ENCODE measurements at places on chromosomes 12 and 14. TPM values are rescaled to one million over a fixed set of nuclear protein-coding genes. Genes with fewer than 3 reads are reported as not detected.

GRCh38 chr12:82745063-82745674, 58.5 kb downstream of the TMTC2 start:
- no peak for DNase-seq

- DNase-seq: no peak
Measured at GRCh38 chr12:82765971-82766705, 79.4 kb downstream of the TMTC2 start.

DNA sequence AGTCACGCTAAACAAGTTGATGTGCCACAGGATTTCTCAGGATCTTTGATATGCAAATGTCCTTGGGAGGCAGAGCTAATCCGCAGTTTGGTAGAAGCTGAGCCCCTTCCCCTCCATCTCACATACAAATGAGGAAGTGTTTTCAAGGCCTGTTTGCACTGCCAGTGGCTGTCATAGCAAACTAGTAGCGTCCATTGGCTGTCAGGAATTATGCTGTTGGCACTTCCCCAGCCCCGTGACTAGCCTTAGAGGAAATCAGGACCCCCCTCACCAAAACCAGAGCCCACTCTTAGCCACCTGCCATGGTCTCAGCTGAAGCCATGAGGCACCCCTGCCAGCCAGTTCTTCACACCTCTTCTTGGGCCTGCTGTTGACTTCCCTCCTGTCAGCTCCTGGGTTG, 253.9 kb downstream of the CACNA1C start:
- DNase-seq: no peak

GRCh38 chr12:31011746-31012566, 61.7 kb upstream of the DDX11 start:
- peak; percentile 48 for DNase-seq

The TCTN2 gene
- total RNA-seq: 3.1 TPM

The PSMC6 gene
- 132 TPM for total RNA-seq

DNA sequence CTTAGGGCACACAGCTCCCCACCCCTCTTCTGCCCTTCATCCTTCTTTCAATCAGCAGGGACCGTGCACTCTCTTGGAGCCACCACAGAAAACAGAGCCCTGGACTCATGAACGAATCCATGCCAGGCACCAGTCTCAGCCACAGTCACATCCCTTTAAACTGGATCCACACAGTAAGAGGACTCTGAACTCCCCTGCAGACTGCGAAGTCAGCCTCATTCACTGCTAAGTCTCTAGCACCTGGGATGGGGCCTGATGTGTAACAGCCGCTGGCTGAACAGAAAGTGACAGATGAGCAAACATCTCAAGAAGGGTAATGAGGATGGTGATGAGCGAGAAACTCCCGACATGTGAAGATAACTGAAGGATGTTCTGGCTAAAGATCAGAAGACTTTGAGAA, 45.8 kb upstream of the IQSEC3 start:
- no peak for DNase-seq

Data from Karpas-422 (cell line).